ENCODE measurements at places on chromosomes 1 and 21.

GRCh38 chr1:80250573-80251168, 1244.1 kb upstream of the ADGRL4 start:
- no peak for DNase-seq

- peak; percentile 47 for DNase-seq
Measured at GRCh38 chr1:39238476-39238875, 34.0 kb downstream of the MACF1 start.

DNA sequence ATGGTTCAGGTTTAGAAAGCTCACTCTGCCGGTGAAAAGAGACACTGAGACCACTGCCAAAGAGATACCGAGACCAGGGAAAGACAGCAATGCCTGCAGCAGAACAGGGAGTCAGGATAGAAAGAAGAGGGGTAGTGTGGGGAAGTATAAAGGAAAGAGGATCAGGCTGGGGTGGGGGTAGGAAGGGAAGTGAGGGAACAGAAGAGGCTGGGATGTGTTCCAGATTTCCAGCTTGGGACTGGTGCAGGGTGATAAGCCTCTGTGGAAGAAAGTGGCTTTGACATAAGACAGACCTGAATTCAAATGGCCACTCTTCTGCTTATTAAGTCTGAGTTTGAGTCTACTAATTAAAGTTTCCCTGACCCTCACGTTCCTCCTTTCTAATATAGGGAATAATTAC, 105.9 kb downstream of the PIK3R3 start:
- no peak for DNase-seq

- no peak for DNase-seq
Measured at GRCh38 chr1:33032126-33032869, 4.4 kb downstream of the AK2 start.

DNA sequence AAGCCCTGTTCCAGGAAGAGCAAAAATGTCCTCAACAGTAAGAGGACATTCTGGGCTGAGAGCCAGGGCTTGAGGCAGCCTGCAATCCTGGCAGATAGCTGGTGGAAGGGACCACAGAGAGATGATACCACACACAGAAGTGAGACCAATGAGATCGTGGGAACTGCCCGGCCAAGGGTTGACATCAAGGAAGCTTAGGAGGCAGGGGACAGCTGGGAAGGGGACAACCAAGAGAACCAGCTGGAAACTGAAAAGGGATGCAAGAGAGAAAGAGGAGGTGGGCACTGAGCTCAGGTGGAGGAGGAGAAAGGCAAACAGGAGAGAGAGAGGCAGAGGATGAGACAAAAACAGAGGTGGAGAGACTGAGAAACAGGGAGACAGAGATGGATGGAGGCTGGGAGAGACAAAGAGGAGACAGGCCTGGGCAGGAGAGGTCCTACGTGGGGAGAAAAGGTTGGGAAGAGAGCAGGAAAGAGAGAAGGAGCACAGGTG, 9.2 kb downstream of the PDZK1IP1 start:
- DNase-seq, result no peak

DNA sequence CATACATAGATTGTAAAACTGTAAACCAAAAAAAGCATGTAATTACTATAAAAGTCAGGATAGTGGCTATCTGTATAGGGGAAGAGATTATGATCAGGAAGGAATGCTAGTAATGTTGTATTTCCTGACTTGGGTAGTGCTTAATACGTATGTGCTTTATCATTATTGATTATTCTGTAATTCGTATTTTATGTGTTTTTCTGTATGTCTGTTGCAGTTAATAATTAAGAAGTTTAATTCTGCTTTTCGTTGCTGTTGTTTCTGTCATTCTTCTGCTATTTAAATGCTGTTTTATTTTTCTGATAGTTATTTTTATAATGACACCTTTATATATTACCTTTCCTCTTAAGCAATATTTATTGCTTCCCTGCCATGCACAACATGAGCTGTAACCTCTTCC, 29.3 kb upstream of the TRIM33 start:
- DNase-seq, result no peak

- DNase-seq, result no peak
Measured at GRCh38 chr1:26016953-26017545, 4.5 kb upstream of the EXTL1 start.

DNA sequence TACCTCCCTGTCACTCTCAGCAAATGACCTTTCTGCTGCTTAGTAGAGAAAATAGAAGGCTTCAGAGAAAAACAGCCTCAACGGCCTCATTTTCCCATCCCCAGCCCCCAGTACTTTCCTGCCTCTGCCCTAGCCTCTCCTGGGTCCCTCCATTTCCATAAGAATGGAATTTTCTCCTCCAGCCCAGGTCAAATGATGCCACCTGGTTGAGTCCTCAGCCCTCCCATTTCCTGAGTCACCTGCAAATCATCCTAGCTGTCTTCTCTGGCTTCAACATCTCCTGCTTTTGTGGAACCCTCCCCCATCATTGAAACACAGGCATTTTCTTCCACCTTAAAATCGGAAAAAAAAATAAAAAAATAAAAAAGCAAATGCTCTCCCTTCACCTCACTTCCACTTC, 35.1 kb downstream of the OLIG1 start:
- DNase-seq, result no peak

- DNase-seq, result no peak
Measured at GRCh38 chr1:35288761-35289160, 20.3 kb downstream of the ZMYM4 start.

Measured in posterior cingulate gyrus (tissue), 11 donors.